ENCODE measurements at places on chromosomes 7 and 10. TPM values are rescaled to one million over a fixed set of nuclear protein-coding genes. Genes with fewer than 3 reads are reported as not detected.

GRCh38 chr10:3559011-3559410 lies 226.0 kb downstream of the KLF6 start:
- no peak for DNase-seq

DNA sequence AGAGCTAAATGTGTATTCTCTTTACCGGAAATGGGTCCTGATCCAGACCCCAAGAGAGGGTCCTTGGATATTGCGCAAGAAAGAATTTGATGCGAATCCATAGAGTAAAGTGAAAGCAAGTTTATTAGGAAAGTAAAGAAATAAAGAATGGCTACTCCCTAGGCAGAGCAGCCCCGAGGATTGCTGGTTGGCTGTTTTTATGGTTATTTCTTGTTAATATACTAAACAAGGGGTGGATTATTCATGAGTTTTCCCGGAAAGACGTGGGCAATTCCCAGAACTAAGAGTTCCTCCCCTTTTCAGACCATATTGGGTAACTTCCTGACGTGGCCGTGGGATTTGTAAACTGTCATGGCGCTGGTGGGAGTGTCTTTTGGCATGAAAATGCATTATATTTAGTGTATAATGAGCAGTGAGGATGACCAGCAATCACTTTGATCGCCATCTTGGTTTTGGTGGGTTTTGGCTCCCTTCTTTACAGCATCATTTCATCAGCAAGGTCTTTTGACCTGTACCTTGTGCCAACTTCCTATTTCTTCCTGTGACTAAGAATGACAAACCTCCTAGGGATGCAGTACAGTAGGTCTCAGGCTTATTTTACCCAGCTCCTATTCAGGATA lies 60.4 kb downstream of the ARL4A start:
- DNase-seq: no peak

- no peak for DNase-seq
Observed at GRCh38 chr10:3892440-3893425, 107.7 kb upstream of the KLF6 start.

- no peak for DNase-seq
Observed at GRCh38 chr10:91788527-91788926, 9.7 kb upstream of the TNKS2 start.

DNA sequence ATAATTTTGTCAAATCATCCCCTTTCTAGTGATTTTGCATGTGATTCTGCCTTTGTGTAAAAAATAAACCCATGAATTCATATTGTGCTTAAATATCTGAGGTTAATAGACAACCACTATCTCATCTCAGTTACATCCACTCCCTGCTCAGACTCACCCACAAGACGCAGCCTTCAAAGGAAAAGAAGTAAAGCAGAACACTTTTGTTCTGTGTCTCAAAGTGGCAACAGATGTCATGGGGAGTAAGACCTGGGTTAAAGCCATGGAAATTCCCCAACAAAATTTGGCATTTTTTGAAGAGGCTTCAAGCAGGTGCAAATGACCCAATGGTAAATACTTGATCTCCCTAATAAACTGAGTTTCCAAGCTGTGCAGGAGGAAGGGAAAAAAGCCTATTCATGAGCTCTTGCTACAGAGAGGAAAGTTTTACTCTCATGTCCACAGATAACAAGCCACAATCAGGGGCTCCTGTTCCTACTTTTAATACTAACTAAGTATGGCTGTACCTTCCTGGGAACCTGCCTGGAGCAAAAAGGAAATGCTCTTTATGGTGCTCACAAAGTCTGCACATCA lies 4.7 kb downstream of the CYP3A7 start:
- peak; percentile 68 for DNase-seq

GRCh38 chr10:110774069-110775019 lies 97.4 kb upstream of the PDCD4 start:
- DNase-seq: peak; percentile 75

GRCh38 chr7:882336-883035 lies 6.1 kb downstream of the GET4 start:
- DNase-seq: no peak

GRCh38 chr10:44173608-44173894 lies 211.3 kb downstream of the CXCL12 start:
- no peak for DNase-seq

- no peak for DNase-seq
Observed at GRCh38 chr7:33444511-33444910, 315.1 kb downstream of the BBS9 start.

DPP6 gene
- 7.8 TPM for polyA plus RNA-seq

PAPOLB gene
- polyA plus RNA-seq: 0.03 TPM

ABCC2 gene
- 94.3 TPM for polyA plus RNA-seq

All from large intestine (tissue), 12 donors.